BE2C (cell line): ENCODE measurements at places on chromosomes 6 and 20.

DNA sequence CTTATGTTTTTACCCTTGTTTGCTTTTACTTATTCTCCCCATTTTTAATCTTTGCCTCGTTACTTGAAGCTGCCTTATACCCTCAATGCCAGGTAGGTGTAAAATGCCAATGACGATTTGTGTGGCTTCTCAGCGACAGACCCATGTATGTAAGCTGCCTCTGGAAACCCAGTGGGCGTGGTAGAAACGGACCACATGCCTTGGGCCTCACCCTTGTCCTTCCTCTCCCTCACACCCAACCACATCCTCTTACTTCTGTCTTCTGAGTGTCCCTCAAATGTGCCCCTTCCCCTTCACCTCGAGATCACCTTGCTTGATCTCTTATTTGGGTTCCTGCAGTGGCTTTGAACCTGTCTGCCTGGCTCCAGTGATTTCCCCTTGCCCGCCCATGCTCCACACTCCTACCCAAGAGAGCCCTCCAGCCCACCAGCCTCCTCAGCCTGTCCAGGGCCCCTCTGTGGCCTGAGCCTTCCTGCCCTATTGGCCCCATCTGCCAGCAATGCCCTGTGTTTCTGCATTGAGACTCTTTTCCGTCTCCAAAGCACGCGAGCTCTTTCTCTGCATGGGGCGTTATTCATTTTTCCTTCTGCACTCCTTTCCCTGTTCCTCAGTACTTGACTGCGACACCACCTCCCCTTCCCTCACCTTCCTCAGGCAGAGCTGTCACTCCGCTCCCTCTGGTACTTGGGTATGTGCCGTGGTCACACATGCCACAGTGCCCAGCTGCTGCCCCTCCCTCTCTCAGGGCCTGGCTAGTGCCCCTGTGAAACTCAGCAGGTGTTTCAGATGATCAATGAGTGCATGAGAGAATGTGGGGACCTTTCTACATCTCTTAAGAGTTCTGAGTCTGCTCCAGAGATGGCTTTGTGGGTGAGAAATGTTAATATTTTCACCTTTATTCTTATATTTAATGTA, 115.4 kb downstream of the SLX4IP start:
- no peak for DNase-seq

- peak; percentile 84 for DNase-seq
These were observed 56.6 kb downstream of the TGM2 start for GRCh38 chr20:38108438-38108985.

GRCh38 chr6:94953867-94954631, 623.3 kb upstream of the MANEA start:
- DNase-seq = no peak

DNA sequence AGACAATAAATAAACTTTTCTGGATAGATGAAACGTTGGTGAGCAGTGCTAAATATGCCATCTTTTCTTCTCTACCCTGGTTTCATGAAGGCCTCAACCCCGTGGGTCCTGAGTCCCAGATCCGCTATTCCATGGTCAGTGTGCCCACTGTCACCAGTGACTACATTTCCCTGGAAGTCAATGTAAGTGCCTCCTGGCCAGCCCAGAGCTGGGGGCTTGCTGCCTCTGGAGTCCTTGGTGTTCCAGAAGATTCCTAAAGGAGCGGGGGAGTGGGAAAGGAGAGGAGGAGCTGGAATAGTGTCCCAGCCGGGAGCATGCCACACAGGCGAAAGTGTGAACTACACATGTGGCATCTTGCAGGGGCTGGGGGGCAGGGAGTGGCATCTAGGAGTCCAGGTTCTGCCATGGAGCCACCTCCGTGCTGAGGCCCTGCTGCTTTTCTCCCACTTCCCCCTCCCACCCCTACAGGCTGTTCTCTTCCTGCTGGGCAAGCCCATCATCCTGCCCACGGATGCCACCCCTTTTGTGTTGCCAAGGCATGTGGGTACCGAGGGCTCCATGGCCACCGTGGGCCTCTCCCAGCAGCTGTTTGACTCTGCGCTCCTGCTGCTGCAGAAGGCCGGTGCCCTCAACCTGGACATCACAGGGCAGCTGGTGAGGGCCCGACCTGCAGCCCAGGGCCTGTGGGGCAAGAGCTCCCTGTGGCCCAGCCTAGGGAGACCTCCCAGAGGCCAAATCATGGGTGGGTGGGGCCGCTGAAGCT, 10.8 kb downstream of the BPIFB2 start:
- DNase-seq = no peak

GRCh38 chr6:160766989-160767646, 65.1 kb downstream of the PLG start:
- peak; percentile 81 for DNase-seq

GRCh38 chr6:132961122-132961521, 146.8 kb downstream of the RPS12 start:
- DNase-seq = no peak

DNA sequence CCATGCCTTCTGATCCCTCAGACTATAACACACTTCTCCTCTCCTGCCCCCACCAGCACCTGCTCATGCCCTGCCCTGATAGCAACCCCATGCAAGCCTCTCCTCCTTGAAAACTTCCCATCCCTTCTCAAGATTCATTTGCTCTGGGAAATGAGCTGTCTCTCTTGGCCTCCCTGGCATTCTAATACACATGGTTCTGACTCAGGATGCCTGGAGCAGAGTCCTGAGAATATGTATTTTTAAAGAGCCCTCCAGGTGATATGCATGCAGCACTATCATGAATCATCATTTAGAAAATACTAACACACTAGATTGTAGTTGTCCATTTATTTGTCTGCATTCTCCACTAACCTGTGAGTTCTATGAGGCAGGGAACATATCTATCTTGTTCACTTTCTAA, 26.6 kb downstream of the HDGFL1 start:
- DNase-seq = no peak

DNA sequence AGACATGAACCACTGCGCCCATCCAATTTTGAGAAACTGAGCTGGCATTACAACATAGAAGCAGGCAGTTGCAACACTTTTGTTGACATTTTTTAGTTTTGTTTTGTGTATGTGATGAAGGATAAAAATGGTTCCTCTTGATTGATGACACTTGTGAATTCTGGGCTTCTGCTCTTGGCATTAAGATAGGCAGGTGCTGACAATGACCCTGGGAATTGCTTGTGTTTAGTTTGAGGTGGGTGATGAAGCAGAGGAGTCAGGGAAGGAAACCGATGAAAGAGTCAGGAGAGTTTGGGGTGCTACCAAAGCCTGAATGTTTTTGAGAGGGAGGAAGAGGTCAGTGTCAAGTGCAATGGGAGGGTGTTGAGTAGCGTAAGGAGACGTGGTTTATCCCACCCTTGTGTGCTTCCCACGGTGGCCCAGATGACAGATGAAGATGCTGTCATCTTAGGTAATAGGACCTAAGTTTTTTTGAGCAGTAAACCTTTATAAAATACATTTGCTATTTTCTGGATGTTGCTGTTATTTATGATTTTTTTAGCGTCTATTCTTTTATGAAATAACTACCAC, 19.4 kb downstream of the CDS2 start:
- DNase-seq = no peak

DNA sequence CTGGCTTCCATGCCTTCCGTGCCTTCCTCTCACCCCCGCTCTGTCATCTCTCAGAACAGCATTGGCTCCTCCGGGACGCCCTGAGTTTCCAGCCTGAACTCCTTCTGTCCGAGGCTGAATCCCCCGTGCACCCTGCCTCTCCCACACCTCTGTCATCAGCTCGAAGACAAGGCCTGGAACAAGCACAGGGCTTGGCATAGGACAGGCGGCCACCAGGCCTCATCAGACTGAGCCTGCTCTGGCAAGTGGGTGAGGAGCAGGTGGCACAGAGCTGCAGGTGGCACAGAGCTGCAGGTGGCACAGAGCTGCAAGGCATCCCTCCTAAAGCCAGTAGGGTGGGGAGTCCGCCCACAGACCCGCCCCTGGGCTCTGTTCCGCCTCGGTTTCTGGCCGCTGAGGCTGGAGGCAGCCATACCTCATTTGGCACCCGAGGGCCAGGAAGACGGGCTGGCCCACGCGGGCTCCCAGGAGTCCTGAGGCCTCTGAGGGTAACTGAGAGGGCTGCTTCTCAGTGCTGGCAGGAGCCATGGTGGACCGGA, 60.2 kb downstream of the EZR start:
- no peak for DNase-seq

DNA sequence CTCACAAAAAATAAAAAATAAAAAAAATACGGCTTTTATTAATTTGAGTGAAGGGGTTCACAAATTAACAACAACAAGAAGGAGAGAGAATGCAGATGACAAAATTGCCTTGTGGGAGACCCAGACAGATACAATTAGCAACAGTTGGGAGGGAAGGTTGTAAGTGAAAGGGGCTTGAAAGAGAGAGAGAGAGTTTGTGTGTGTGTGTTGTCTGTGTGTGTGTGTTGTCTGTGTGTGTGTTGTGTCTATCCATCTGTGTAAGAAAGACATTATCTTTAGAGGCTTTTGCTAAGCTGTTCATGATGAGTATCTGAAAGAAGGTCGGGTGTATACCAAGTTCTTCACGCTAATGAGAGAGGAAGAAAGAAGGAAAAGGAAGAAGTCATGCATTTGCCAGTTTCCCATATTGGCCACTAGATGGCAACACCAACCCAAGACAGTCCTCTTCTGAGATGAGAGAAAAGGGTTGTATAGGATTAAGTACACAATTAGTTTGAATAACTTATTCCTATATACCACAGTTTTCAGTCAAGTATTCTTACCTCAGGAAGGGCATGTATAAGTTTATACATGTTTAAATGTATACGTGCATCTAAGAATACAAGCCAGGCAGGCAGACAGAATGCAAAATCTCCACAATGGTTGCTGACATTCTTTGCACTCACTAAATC, 63.7 kb upstream of the CD2AP start:
- DNase-seq = peak; percentile 13

GRCh38 chr20:59647271-59647670, 42.9 kb downstream of the PHACTR3 start:
- no peak for DNase-seq

DNA sequence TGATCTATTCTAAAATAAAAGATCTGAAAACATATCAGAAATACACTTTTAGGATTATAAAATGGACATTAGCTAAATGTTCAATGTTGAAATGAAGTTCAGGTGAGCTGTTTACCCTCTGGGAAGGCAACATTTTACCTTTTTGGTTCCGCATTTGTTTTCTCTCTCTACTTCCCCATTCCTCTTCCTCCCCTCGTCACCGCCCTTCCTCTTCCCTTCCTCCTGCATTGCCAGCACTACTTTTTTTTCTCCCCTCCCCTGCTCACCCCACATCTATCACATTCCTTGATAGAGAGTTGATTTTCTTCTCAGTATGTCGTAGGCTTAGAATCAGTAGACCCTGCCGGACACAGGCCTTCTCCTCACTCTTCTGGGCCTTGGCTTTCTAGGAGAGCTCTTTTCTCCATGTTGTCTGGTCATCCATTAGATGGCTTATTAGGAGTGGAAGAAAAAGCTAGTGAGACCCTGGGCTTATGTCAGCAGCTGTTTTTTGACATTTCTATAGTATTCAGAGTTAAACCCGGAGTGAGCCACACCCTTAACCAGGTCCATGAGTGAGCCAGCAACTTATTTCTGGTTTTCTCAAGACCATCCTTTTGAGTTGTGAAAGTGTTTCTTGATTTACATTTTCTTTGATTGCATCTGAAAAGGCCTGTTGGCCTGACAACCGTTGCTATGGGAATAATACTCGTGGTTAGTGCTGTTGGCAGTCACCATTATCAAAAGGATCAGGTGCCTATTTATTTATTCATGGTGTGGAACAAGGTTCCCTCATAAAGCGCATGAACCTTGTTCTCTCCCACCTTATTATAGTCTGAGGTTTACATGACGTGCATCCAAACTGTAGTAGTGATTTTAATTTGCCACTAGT, 90.9 kb downstream of the DTD1 start:
- no peak for DNase-seq

DNA sequence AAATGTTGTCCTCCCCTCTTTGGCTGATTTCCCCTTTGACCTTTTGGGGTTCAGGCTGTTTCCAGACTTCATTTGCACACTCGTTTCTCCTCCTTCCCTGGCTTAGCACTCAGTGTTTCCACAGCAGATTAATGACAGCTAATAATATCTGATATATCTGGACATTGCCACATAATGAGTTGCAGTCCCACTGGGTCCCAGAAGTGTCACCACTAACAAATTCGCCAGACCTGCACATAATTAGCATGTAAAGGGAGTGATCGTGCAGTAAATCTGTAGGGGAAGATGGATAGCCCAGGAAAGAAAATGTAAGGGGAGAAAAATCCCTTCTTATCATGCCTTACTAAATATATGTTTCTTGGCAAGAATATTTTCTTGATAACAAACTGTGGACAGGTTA, 922.1 kb downstream of the TFAP2A start:
- DNase-seq = no peak

DNA sequence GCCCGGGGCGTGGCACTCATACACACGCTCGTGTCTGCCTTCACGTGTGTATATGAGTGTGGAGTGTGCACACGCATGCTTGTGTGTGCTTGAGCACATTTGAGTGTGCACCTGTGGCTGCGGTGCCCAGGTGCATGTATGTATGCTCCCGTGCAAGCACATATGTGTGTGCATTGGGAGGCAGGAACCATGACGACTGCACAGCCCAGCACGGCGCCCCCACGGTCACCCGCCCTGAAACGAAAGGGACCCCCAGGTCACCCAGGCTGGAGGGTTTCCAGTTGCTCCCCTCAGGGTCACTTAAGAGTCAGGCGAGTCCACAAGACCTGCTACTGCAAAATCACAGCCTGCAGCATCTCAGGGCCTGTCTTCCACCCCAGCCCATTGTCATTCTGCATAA, 94.7 kb downstream of the YTHDF1 start:
- DNase-seq = no peak

- no peak for DNase-seq
These were observed 75.4 kb upstream of the PTPN1 start for GRCh38 chr20:50434653-50435396.

- DNase-seq = no peak
These were observed 246.8 kb downstream of the QKI start for GRCh38 chr6:163661272-163661671.

DNA sequence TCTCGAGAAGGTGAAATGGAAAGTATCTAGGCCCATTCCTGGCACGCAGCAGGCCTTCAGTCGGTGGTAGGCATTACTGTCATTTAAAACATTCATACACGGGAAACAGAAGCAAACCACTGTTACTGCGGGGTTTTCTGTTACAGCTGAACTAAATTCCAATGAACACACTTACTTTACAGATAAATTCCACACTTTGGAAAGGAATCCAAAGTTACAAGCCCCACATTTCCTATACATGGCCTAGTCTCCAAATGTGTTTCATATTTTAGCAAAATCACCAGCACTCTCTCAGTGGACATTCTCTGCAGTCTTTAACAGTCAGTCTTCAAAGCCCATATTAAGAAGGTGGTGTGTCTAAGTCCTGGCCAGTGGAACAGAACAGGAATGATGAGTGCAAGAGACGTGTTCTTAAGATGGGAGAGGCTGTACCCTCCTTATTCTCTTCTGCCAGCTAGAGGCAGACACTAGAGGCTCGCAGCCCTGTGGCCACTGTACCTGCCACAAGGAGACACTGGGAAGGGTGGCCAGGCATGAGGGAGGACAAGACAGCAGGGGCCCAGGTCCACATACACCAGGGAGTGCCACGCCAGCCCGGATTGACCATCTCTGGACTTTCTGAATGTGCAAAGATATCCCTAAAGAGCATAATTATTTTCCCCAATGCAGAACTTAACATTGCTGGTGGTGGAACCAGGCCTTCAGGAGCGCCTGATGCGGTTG, 76.4 kb downstream of the CDC5L start:
- DNase-seq = no peak

GRCh38 chr6:84767526-84768201, 3.3 kb upstream of the TBX18 start:
- DNase-seq = no peak

GRCh38 chr6:52595000-52595795, 18.3 kb upstream of the TRAM2 start:
- DNase-seq = peak; percentile 74
